ENCODE measurements at places on chromosomes 12 and 14. TPM values are rescaled to one million over a fixed set of nuclear protein-coding genes. Genes with fewer than 3 reads are reported as not detected.

- H3K4me1 ChIP-seq = peaks cover 13% of the 10 kb centered on the region
- H3K27me3 ChIP-seq = no peaks in the 10 kb centered on the region
- H3K4me3 ChIP-seq = no peak overlapping the region
Observed at GRCh38 chr12:116916714-116917114, 6.0 kb downstream of the FBXW8 start.

DNA sequence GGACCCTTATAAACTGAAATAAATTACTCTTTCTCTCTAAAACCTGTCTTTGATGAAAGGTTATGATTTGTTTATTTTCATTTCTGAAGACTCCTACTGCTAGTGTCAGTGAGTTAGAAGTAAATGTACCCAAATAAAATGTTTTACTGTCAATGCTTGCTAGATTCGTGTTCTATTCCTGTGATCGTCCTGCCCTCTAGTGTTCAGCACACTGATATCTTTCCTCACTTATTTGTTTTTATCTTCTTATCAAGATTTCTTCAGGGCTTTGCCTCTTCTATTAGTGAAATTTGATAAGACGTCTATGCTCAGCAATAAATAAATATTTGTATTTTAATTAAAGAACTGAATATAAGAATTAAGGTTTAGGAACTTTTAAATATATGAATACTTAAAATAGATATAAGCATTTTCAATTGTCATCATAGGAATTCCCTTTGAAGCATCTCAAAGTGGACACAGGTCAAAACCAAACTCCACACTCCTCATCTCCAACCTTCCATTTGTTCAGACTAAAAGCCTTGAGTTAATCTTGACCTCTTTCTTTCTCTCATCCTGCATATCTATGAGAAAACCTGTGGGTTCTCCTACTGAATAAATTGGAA lies 75.8 kb downstream of the C12orf50 start:
- no peaks in the 10 kb centered on the region for H3K36me3 ChIP-seq
- no peaks in the 10 kb centered on the region for H3K4me1 ChIP-seq

DNA sequence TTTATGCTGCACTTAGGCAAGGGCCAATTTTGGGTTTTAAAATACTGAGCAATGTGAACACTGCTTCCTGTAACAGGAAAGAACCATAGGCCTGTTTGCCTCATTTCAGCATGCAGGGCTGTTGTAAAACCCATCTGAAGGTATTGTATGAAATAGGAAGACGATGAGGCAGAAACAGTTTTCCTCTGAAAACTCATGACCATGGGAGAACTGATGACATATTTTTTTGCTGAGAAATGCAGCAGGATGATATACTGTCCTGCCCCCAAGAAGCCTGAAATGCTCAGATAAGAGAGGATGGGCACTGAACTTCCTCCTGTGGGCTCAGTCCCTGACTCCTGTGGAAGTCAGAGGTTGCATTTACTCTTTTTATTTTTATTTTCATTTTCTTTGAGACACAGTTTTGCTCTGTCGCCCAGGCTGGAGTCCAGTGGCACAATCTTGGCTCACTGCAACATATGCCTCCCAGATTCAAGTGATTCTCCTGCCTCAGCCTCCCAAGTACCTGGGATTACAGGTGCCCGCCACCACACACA lies 17.4 kb downstream of the PYGL start:
- DNase-seq = no peak
- H3K36me3 ChIP-seq = peaks cover 28% of the 10 kb centered on the region
- no peaks in the 10 kb centered on the region for H3K4me1 ChIP-seq
- H3K27me3 ChIP-seq = no peaks in the 10 kb centered on the region

GRCh38 chr12:46664761-46665287 lies 161.0 kb downstream of the SLC38A4 start:
- H3K27me3 ChIP-seq = no peaks in the 10 kb centered on the region
- DNase-seq = no peak
- H3K4me1 ChIP-seq = peaks cover 25% of the 10 kb centered on the region
- peak overlapping the region; percentile 76 for H3K27ac ChIP-seq

DNA sequence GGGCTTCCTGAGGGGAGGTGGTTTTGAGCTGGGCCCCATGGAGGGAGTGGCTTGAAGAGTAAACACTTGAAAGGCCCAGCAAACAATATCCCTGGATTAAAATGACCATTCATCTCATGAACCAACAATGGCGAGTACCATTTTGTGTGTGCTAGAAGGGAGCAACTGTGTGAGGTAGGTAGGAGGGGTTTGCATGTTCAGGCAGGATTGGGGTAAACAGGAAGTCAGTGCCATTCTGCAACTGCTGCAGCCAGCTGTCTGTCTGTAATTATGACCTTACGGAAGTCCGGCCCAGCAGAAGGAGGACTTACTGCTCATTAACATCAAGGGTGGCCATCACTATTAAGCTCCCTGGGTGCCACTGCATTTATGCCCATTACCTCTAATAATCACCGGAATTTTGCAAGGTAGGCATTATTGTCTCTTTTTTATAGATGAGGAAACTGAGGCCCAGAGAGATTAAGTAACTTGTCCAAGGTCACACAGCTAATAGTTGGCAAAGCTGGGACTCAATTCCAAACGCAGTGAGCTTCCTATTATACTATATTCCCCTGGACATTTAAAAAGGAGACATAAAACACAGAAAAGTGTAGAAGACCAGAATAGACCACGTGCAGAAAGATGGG lies 16.6 kb upstream of the IFI27L2 start:
- no peaks in the 10 kb centered on the region for H3K27me3 ChIP-seq
- no peak overlapping the region for H3K4me3 ChIP-seq
- no peaks in the 10 kb centered on the region for H3K4me1 ChIP-seq
- no peak for DNase-seq

The JKAMP gene
- 95.4 TPM for polyA plus RNA-seq

Measured in SK-N-SH (cell line).